ENCODE measurements at places on chromosomes 12 and 14. TPM values are rescaled to one million over a fixed set of nuclear protein-coding genes. Genes with fewer than 3 reads are reported as not detected.

Gene KIF21A
- 8.2 TPM for total RNA-seq

Gene PNP
- 170 TPM for total RNA-seq

Gene SLC38A1
- total RNA-seq = 102 TPM

Gene ARG2
- 17.0 TPM for total RNA-seq

Gene LYZ
- total RNA-seq = not detected

- no peak for DNase-seq
Observed at GRCh38 chr12:64706306-64706705, 52.9 kb downstream of the GNS start.

DNA sequence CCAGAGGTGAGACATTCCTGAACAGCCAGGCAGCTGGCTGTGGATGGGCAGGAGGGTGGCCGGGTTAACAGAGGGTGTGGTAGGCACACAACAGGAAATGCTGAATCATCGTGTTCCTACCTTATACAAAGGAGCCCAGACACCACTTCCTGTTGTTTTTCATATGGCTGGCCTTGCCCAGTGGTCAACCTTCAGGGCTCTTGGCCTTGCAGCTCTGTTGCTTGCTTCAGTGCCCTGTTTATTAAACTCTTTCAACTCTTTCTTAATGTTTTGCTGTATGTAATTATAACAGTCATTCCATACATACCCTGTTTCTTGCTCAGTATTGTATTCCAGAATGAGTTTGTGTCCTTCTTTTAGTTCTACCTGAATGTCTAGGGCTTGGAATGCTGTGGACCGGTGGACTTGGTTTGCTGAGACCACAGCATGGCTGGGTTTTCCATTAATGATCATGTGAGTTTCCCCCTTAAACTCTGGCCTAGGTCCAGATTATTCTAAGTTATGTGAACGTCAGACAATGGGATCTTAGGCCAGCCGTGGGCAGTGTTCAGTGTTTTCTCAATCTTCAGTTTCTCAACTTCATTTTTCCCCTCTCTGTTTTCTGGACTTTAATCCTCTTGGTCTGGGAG, 11.9 kb downstream of the CFAP54 start:
- DNase-seq = peak; percentile 89

DNA sequence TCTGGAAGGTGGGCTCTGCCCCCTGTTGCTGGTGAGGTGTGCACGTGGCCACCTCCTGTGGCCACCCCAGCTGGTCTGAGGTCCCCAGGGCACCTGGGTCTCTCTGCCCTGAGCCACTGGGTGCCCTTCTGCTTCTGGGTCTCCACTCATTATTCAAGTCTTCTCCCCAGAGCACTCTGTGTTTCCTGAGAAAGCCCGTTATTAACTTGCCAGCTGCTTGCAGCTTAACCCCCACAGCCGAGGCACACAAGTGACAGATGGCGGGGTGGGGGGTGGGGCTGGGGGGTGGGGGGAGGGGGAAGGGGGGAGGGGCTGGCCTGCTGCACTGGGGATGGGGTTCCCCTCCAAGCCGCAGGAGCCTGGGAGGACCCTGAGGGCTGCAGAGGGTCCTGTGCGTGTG, 40.5 kb downstream of the FBRSL1 start:
- DNase-seq = no peak

GRCh38 chr12:22307811-22308210, 26.7 kb downstream of the ST8SIA1 start:
- no peak for DNase-seq

- DNase-seq = no peak
Observed at GRCh38 chr12:65287426-65287825, 8.9 kb downstream of the MSRB3 start.

GRCh38 chr12:57477710-57478681, 1.7 kb downstream of the ARHGAP9 start:
- no peak for DNase-seq

DNA sequence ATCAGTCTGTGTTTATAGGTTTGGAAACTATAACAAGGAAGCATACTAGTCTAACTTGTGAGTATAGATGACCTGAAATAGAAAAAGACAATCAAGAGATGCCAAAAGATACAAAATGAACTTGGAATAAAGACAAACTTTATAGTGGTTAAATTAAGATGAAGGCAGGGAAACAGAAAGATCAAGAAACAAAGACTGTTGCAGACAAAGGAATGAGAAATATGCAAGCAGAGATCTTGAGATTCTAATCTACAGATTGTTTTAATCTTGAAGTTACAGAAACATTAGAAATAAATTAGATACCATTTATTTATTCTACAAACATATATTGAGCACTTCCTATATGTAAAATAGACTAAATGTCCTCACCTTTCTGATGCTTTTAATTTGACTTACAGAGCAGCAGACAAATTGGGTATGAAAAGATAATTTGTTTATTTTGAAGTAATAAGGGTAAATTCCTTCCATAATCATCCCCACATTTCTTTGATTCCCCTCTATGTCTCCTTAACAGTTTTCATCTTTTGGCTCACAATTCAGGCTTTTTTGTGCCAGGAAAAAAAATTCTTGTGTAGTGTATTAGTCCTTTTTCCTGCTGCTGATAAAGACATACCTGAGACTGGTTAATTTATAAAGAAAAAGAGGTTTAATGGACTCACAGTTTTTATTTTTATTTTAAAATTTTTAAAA, 134.4 kb downstream of the KITLG start:
- no peak for DNase-seq

- DNase-seq = no peak
Observed at GRCh38 chr12:10717410-10717809, 5.7 kb downstream of the YBX3 start.

DNA sequence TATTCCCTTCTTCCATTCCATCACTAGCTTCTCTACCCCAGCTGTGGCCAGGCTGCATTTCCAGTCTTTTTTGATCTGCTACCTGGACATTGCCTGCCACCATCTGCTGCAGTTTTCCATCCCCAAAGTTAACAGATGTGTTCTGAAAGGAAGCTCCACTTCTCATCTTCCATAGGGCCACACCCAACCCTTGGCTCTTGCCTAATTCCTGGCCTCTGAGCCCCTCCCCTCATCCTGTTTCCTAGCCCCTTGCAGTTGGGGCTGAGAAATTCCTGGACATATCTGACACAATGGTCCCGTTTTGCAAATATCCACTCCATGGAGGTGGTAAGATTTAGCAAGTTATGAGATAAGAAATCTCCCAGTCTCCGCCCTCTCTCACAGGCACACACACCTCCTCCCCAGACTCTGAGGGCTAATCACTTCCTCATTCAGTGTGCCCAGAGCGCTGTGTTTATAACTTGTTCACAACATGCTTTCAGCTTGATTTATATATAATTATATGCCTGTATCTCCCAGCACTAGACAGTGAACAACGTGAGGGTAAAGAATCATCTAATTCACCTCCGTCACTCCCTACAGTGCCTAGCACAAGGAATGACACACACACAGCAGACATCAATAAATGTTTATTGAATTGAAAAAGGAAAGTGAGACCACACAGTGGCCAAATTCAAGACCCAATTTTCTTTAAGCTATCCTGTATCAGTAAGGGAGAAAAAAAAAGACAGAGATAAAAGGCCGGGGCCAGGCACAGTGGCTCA, 13.4 kb downstream of the SMUG1 start:
- DNase-seq = no peak
